ENCODE measurements at places on chromosomes 16 and 17.
A peak's percentile ranks its signal among the peaks of the same experiment; 100 is the strongest.

GRCh38 chr17:6686026-6686425 is 27.1 kb downstream of the SLC13A5 start:
- peaks cover 27% of the 10 kb centered on the region for H3K27me3 ChIP-seq
- H3K27ac ChIP-seq = no peak overlapping the region
- DNase-seq = no peak
- no peak overlapping the region for H3K4me3 ChIP-seq
- H3K36me3 ChIP-seq = no peaks in the 10 kb centered on the region

DNA sequence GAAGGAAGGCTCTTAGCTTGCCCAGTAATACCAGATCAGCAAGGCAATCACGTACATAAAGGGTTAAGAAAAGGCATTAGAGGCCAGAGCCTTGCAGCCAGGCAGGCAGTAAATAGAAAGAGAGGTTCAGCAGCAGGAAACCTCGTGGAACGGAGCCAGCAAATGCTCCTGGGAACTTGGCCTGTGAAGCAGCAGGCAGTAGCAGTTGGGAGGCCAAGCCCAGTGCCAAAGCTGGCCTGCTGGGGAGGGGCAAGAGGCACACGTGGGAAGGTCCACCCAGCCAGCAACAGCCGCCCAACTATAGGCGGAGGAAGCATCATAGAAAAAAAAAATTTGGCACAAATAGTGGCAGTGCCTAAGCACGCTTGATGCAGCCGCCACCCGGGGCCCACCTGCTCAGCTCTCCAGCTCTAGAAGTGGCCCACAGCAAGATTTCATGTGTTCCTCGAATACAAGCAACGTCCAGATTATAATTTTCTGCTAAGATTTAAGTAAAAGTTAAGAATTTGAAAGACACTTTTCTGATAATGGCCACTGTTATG is 2339.5 kb downstream of the TP53TG3F start:
- H3K36me3 ChIP-seq = no peaks in the 10 kb centered on the region
- H3K4me3 ChIP-seq = no peak overlapping the region
- no peaks in the 10 kb centered on the region for H3K27me3 ChIP-seq
- H3K4me1 ChIP-seq = no peaks in the 10 kb centered on the region
- no peak overlapping the region for H3K27ac ChIP-seq

DNA sequence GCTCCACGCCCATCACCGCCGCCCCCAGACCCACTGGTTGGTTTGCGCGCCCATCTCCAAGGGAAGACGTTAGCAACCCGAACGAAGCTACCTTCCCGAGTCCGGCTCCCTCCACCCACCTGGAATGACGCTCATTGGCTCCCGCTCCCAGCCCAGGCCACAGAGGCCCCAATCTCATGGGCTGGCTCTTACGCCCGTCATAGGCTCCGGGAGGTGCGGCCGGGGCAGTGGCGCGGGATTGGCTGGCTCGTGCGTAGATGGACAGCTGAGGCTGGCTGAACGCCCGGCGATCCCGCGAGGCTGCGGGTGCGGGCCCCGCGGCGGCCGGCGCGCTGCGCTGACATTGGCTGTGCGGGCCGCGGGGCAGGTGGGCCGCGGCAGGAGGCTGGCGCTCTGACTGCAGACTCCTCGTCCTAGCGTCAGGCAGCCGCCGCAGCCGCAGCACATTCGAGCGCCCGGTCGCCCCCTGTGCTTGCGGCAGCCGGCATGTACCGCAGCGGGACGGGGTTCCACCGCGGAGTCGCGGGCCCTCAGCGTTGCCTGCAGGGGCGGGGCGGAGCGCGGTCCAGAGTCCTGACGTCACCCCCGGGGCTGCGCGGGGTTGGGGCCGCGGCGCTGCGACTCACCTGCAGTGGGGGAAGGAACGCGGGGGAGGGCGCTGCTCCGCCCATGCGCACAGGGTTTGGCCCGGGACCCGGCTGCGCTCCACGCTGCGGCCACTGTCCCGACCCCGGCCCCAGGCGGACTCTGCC is 453 bp upstream of the MYH10 start:
- peak overlapping the region; percentile 61 for H3K4me3 ChIP-seq
- H3K36me3 ChIP-seq = no peaks in the 10 kb centered on the region
- peak overlapping the region; percentile 79 for H3K27ac ChIP-seq
- peaks cover 24% of the 10 kb centered on the region for H3K4me1 ChIP-seq
- H3K27me3 ChIP-seq = peaks cover 6% of the 10 kb centered on the region

DNA sequence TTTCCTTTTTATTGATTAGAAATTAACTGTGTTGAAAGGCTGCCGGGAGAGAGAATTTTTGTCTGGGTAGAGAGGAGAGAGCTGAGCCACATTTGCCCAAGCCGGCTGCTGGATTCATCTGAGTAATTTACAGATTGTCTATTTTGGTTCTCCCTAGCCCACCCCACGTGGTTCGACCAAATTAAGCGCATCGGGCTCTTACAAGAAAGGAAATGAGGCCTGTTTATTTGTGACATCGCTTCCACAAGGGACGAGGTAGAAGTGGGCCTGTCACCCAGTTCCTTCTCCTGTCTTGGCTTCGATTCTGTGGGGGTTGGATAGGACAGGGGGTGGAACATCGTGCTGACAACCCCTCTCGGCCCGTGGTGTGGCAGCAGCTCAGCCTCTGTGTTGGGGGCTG is 42.9 kb downstream of the SYT17 start:
- no peaks in the 10 kb centered on the region for H3K27me3 ChIP-seq
- no peak overlapping the region for H3K4me3 ChIP-seq
- DNase-seq = no peak
- peaks cover 13% of the 10 kb centered on the region for H3K4me1 ChIP-seq

DNA sequence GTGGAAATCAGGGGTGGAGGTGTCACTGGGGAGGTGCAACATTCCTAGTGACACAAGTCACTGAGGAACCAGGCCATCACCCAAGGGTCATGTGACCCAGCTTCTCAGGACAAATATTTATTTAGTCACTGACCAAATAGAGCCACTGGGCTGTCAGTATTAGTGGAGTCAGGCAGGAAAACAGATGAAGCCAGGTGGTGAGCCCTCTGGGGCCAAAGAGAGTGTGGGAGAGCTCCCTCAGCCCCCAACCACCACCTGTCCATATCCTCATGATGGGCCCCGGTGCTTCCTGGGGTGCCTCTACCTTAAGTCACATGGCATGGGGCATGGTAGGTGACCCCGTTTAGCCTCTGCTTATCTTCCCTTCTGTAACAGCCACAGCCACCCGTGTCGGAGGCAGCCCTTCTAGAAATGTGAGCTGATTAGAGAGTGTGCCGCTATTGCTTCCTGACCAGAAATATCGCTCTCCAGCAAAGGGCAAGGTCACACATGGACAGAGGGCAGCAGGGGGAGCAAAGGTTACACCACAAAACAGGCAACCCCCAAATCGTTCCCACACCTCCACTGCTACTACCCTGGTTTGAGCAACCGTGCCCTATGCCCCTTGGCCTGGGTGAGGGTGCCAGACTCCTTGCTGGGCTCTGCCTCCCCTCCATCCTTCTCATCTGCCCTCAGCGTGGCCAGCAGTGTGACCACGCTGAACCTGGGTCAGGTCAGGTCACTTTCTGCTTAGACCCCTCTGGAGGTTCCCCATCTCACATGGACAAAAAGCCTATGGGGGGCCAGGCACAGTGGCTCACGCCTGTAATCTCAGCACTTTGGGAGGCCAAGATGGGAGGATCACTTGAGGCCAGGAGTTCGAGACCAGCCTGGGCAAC is 8.6 kb upstream of the AKTIP start:
- H3K27me3 ChIP-seq = no peaks in the 10 kb centered on the region
- peaks cover 8% of the 10 kb centered on the region for H3K4me1 ChIP-seq
- no peaks in the 10 kb centered on the region for H3K36me3 ChIP-seq

DNA sequence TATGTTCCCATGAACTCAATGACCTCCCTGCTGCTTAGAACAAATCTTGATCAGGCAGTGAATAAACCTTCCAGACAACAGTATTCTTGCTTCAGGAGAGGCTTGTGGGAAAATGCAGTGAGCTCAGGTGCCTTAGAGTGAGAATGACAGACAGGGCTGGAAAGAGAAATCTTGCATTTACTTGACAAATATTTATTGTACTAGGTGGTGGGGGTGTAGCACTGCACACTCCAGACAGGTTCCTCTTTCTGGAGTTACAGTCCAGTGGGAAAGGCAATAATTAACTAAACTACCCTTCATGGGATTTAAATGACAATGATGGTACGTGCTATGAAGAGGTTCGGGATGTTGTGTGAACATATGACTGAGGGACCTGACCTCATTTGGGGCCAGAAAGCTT is 182.9 kb downstream of the SHISA9 start:
- H3K27ac ChIP-seq = no peak overlapping the region
- no peak overlapping the region for H3K4me3 ChIP-seq
- no peaks in the 10 kb centered on the region for H3K27me3 ChIP-seq
- DNase-seq = no peak

DNA sequence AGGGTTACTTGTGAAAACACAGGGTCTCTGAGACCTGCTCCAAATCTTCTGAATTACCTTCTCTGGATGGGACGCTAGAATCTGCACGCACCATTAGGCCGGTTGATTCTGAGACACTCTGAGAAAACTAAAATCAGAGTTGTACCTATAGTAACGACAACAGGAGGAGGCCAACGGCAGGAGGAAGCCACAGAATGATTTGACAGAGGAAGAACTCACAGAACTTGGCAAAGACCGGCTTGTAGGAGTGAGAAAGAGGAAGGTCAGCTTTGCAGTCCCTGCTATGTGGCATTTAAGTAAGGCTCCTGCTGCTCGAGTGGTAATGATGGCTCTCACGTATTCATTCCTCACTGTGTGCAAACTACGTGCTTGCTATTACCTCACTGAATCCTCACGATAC is 483.0 kb downstream of the TMEM114 start:
- no peaks in the 10 kb centered on the region for H3K27me3 ChIP-seq
- H3K27ac ChIP-seq = no peak overlapping the region
- no peak overlapping the region for H3K4me3 ChIP-seq
- no peaks in the 10 kb centered on the region for H3K36me3 ChIP-seq
- no peak for DNase-seq
- H3K4me1 ChIP-seq = no peaks in the 10 kb centered on the region

- no peak overlapping the region for H3K4me3 ChIP-seq
- peaks cover 18% of the 10 kb centered on the region for H3K4me1 ChIP-seq
- H3K36me3 ChIP-seq = peaks cover 30% of the 10 kb centered on the region
- no peak overlapping the region for H3K27ac ChIP-seq
- DNase-seq = no peak
Observed at GRCh38 chr16:13923703-13924298, 3.8 kb downstream of the ERCC4 start.
